Dermis blood vessel endothelial cell (primary cell): ENCODE measurements at places on chromosomes 2 and 18. TPM values are rescaled to one million over a fixed set of nuclear protein-coding genes. Genes with fewer than 3 reads are reported as not detected.

Gene C18orf63
- total RNA-seq, result not detected in 2 replicates

Gene SP5
- not detected in 2 replicates for total RNA-seq

Gene MYO3B
- not detected in 2 replicates for total RNA-seq

Gene TMEM131
- total RNA-seq, result 22.3 and 30.9 TPM in 2 replicates

Gene RBM44
- total RNA-seq, result 0.65 and 0.68 TPM in 2 replicates

Gene MAPRE3
- total RNA-seq, result 0.17 and 1.3 TPM in 2 replicates

Gene HOXD8
- total RNA-seq, result 30.3 and 33.0 TPM in 2 replicates

Gene TMEM169
- 0.37 and 0.85 TPM in 2 replicates for total RNA-seq

Gene COL6A3
- total RNA-seq, result 6.3 and 14.6 TPM in 2 replicates

Gene RAB6C
- under 0.01 TPM in 1 of 2 replicates, not detected in the other for total RNA-seq

Gene GREB1
- 0.17 and 0.33 TPM in 2 replicates for total RNA-seq

Gene OBSL1
- total RNA-seq, result 38.8 TPM in 2 replicates

Gene RND3
- 53.1 and 66.5 TPM in 2 replicates for total RNA-seq

Gene ZNF385B
- not detected in 2 replicates for total RNA-seq

Gene SKA1
- 4.6 and 18.0 TPM in 2 replicates for total RNA-seq

Gene RAB11FIP5
- total RNA-seq, result 66.0 and 103 TPM in 2 replicates

Gene C2orf80
- total RNA-seq, result not detected in 2 replicates

Gene RNF125
- total RNA-seq, result 4.3 and 9.4 TPM in 2 replicates

Gene NGEF
- total RNA-seq, result 0.17 and 0.33 TPM in 2 replicates

Gene EVA1A
- total RNA-seq, result 66.7 and 90.5 TPM in 2 replicates

Gene CDK15
- not detected in 2 replicates for total RNA-seq

Gene GAREM2
- total RNA-seq, result 0.37 and 0.68 TPM in 2 replicates

Gene ABCG8
- not detected in 2 replicates for total RNA-seq

Gene ZNF519
- total RNA-seq, result 2.6 and 5.4 TPM in 2 replicates

Gene SULT1C3
- total RNA-seq, result not detected in 2 replicates

Gene ZBTB7C
- total RNA-seq, result under 0.01 TPM in 1 of 2 replicates, not detected in the other

Gene PSMA8
- not detected in 2 replicates for total RNA-seq

Gene SNED1
- total RNA-seq, result 23.4 and 25.2 TPM in 2 replicates

Gene GDF7
- 5.4 and 28.1 TPM in 2 replicates for total RNA-seq

Gene LIMS4
- 40.1 and 53.6 TPM in 2 replicates for total RNA-seq

Gene ALLC
- total RNA-seq, result not detected in 2 replicates

Gene IL18RAP
- total RNA-seq, result not detected in 2 replicates

Gene LYPD6
- 9.4 and 14.1 TPM in 2 replicates for total RNA-seq

Gene ITGB6
- total RNA-seq, result 0.85 and 1.3 TPM in 2 replicates

Gene SPATA3
- total RNA-seq, result not detected in 2 replicates

Gene TGFBRAP1
- total RNA-seq, result 47.8 and 75.1 TPM in 2 replicates

Gene ASB18
- total RNA-seq, result under 0.01 TPM in 1 of 2 replicates, not detected in the other

Gene SRSF7
- total RNA-seq, result 145 and 170 TPM in 2 replicates

Gene NYAP2
- total RNA-seq, result not detected in 2 replicates

Gene SCG2
- total RNA-seq, result under 0.01 and 0.05 TPM in 2 replicates
